Kidney (tissue), 22 donors: ENCODE measurements at places on chromosomes 5 and 9. TPM values are rescaled to one million over a fixed set of nuclear protein-coding genes. Genes with fewer than 3 reads are reported as not detected.

- no peaks in the 10 kb centered on the region for H3K36me3 ChIP-seq
- H3K4me3 ChIP-seq = no peak overlapping the region
- no peaks in the 10 kb centered on the region for H3K27me3 ChIP-seq
- H3K4me1 ChIP-seq = no peaks in the 10 kb centered on the region
- DNase-seq = no peak
These were observed 185.9 kb downstream of the ERCC6L2 start for GRCh38 chr9:96061293-96061987.

- no peak for DNase-seq
- H3K4me3 ChIP-seq = no peak overlapping the region
- no peaks in the 10 kb centered on the region for H3K4me1 ChIP-seq
- H3K27ac ChIP-seq = no peak overlapping the region
- H3K27me3 ChIP-seq = no peaks in the 10 kb centered on the region
These were observed 172.2 kb upstream of the SNX2 start for GRCh38 chr5:122602700-122603099.

DNA sequence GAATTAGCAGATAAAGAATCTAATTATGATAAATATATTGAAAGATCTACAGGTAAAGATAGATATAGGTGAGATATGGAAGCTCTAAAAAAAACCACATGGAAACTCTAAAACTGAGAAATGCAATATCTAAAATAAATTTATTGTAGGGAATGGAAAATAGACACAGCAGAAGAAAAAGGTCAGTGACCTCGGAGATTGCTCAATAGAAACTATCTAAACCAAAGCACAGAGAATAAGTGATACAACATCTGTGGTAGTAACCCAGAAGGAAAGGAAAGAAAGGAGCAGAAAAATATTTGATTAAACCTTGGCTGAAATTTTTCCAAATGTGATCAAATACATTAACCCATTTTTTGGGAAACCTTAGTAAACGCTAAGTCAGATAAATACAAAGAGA, 43.1 kb upstream of the GLIPR2 start:
- H3K27me3 ChIP-seq = no peaks in the 10 kb centered on the region
- no peak for DNase-seq
- no peak overlapping the region for H3K27ac ChIP-seq
- H3K36me3 ChIP-seq = no peaks in the 10 kb centered on the region
- peaks cover 4% of the 10 kb centered on the region for H3K4me1 ChIP-seq
- no peak overlapping the region for H3K4me3 ChIP-seq

DNA sequence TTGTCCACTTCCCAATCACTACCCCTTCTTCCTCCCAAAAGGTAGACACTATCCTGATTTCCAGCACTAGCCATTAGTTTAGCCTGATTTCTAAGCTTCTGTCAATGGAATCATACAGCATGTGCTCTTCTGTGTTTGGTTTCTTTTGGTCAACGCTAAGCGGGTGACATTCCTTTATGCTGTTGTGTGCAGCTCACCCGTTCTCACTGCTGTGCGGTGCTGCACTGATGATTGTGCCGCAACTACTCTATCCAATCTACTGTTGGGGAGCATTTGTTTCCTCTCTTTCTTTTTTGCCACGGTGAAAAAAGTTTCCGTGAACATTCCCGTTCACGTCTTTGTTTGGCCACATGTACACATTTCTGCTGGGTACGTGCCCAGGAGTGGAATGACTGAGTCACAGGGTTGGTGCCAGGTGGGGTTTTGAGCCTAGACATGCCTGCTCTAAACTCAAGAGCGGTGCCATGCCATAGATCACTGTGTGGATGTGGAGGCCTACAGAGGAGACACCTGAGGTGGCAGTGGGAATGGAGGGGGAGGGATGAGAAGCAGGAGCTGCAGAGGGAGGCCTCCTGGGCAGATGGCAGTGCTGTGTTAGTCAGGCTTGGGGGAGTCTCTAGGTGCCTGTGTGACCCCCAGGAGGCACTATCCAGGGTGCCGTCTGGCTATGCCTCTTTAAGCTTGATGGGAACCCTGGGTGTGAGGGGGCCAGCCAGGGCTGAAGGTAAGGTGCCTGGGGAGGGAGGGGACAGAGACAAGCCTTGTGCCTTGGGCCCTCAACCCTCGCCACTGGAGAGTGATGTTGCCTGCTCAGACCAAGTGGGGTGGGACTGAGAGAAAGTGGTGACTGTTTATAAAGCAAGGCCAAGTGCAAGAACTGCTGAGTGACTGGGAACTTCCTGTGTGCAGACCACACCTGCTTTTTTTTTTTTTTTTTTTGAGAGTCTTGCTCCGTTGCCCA, 11.4 kb upstream of the ANKRD33B start:
- DNase-seq = no peak
- no peaks in the 10 kb centered on the region for H3K27me3 ChIP-seq

- H3K27ac ChIP-seq = no peak overlapping the region
- H3K4me1 ChIP-seq = no peaks in the 10 kb centered on the region
- H3K27me3 ChIP-seq = no peaks in the 10 kb centered on the region
- no peak for DNase-seq
These were observed 176.6 kb upstream of the C9orf72 start for GRCh38 chr9:27749838-27750237.

DNA sequence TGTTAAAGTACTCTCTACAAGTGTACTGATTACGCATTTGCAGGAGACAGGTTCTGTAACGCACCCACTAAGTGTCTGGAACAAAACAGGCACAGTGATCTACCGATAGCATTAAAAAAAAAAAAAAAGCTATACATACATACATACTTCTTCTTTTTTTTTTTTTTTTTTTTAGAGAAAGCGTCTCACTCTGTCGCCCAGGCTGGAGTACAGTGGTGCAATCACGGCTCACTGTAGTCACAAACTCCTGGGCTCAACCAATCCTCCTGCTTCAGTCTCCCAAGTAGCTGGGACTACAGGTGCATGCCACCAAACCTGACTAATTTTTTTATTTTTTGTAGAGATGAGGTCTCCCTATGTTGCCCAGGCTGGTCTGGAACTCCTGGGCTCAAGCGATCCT, 7.6 kb downstream of the KIF24 start:
- H3K4me1 ChIP-seq = no peaks in the 10 kb centered on the region
- H3K36me3 ChIP-seq = no peaks in the 10 kb centered on the region
- DNase-seq = no peak

DNA sequence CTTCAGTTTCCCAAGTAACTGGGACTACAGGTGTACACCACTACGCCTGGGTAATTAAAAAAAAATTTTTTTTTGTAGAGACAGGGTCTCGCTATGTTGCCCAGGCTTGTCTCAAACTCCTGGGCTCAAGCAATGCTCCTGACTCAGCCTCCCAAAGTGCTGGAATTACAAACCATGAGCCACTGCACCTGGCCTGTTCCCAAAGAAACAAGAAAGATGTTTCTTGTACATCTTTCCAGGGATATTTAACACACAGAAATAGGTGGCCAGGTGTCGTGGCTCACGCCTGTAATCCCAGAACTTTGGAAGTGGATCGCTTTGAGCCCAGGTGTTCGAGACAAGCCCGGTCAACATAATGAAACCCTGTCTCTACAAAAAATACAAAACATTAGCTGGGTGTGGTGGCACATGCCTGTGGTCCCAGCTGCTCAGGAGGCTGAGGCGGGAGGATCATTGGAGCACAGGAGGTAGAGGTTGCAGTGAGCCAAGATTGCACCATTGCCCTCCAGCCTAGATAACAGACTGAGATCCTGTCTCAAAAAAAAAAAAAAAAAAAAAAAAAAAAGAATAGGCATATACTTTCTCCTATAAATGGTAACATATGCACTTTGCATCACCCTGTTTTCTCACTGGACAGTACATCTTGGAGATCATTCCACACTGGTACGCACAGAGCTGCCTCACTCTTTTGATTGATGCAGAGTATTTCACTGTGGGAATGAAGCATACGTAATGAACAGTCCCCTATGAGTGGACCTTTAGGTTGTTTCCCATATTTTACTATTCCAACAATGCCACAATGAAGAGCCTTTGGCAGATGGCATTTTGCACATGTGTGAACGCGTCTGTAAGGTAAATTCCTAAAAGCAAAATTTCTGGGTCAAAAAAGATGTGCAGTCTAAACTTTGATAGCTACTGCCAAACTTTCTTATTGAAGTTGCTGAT, 2.0 kb upstream of the GRHPR start:
- H3K4me1 ChIP-seq = peaks cover 37% of the 10 kb centered on the region
- no peaks in the 10 kb centered on the region for H3K27me3 ChIP-seq
- H3K4me3 ChIP-seq = no peak overlapping the region
- DNase-seq = no peak
- no peak overlapping the region for H3K27ac ChIP-seq

KIF12 gene
- total RNA-seq = 202 TPM

LEAP2 gene
- total RNA-seq = 1.5 TPM

GRXCR2 gene
- total RNA-seq = not detected

SNCB gene
- total RNA-seq = not detected
